ENCODE measurements at places on chromosomes 13 and 19.

- peak; percentile 68 for DNase-seq
These were observed 727.4 kb upstream of the SLITRK1 start for GRCh38 chr13:84609716-84610115.

- no peak for DNase-seq
These were observed 1.8 kb downstream of the FREM2 start for GRCh38 chr13:38688674-38689073.

GRCh38 chr19:32195706-32196610, 149.5 kb upstream of the ZNF507 start:
- DNase-seq, result no peak

GRCh38 chr13:31236211-31236786, 36.5 kb downstream of the B3GLCT start:
- peak; percentile 33 for DNase-seq

DNA sequence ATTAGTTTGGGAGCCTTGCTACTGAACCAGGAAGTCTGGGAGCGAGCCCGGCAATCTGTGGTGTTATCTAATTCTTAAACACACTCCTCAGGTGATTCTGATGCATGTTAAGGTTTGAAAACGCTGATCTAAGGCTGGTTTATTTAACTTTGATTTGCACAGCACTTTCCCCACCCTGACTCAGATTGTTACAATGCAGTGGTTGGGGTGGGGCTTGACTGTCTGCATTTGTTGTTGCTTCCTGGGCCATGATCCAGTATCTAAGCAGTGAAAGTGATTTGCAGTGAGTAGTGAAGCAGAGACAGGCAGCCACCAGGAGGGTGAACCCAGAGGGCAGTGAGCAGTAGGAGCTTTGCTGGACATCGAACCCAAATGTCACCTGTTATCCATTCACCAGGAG, 81.6 kb upstream of the ARGLU1 start:
- DNase-seq, result no peak

DNA sequence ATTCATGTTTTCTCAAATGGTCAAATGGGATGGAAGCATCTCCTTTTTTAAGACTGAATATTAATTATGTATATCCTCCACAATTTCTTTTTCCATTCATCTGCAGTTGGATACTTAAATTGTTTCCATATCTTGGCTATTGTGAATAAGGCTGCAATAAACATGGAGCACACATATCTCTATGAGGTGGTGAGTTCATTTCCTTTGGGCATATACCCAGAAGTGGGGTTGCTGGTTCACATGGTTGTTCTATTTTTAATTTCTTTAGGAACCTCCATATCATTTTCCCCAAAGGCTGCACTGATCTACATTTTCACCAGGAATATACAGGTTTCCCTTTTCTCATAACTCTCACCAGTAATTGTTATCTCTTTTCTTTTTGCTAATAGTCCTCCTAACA, 566.3 kb downstream of the KCTD12 start:
- DNase-seq, result no peak

GRCh38 chr13:94674609-94675348, 37.6 kb downstream of the SOX21 start:
- peak; percentile 31 for DNase-seq

- DNase-seq, result peak; percentile 73
These were observed 124.1 kb downstream of the COG6 start for GRCh38 chr13:39779337-39780265.

DNA sequence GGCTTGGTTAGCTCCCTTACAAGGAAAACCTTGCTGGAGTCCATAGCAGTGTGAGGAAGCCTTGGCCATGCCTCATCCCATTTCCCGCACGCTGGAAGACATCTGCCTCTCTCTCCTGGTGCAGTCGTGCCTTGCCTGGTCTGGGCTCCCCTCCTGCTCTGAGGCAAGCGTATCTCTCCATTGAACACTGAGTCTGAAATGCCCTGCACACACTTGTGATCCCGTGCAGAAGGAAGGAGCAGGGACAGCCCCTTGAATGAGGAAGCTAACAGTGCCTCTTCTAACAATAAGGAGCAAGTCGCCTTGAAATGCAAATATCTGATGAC, 407 bp upstream of the ZNF440 start:
- no peak for DNase-seq

DNA sequence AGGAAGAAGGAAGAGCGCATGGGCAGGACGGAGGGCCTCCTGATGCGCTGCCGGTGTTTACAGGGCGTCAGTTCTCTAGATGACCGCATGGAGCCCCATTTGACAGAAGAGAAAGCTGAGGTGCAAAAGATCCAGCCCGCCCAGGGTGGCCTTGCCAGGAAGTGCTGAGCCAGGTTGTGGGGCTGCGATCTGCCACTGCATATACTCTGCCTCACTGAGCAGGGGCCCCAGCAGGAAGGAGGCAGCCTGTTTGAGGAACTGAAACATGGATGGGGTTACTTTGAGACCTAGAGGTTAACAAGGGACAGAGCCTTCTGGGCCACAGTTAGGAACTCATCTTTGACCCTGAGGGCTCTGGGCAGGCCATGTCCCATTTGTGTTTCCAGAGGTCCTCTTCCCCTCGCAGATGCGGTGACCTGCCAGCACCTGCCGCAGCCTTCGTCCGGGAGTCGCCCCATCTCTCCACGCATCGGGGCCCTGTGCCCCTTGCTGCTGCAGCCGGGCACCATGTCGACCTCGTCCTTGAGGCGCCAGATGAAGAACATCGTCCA, 3.2 kb downstream of the EPN1 start:
- DNase-seq, result no peak

DNA sequence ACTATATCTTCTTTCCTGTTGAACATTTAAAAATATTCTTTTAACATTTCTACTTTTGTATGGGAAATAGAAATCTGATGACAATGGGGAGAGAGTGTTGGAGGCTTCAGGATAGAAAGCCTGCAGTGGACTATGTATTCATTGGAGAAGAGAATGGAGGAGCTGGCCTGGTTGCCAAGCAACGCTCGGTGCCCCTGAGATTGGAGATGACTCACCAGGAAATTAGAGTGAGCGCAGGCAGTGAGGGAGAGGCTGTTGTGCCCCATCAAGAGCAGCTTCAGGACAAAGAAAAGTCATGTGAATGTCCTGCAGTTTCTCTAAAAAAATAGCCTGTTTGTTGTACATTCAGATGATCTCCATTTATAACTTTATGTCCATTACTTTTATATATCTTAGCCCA, 48.7 kb upstream of the ZNF835 start:
- no peak for DNase-seq

DNA sequence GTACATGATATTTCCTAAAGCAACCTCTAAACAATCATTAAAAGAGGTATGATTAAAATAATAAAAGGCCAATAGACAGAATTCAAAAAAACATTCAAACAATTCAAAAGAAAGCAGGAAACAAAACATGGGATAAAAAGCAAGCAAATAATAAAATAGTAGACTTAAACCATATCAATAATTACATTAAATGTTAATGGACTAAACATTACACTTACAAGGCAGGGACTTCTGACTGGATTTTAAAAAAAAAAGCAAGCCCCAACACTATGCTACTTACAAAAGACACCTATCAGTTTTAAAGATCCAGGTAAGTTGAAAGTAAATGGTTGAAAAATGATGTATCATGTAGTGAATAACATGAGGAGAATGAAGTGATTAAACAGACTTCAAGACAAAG, 65.2 kb downstream of the KLF2 start:
- DNase-seq, result no peak

DNA sequence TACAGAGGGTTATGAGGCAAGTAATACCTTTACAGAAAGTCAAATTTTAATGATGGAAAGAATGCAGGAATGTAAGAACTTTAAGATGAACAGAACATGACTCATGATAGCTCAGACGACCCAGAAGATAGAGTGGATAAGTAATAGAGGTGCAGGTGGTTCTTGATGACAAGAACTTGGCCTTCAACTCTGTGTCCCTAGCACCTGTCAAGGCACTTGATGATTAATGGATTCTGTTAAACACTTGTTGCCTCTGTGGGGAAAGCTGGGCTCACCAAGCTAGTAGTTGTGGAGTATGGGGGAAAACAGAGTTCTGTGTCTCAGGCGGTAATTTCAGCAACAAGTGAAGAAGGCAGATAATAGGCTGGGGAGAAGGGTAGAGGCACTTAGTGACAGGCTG, 306.2 kb downstream of the ATP8A2 start:
- DNase-seq, result no peak

DNA sequence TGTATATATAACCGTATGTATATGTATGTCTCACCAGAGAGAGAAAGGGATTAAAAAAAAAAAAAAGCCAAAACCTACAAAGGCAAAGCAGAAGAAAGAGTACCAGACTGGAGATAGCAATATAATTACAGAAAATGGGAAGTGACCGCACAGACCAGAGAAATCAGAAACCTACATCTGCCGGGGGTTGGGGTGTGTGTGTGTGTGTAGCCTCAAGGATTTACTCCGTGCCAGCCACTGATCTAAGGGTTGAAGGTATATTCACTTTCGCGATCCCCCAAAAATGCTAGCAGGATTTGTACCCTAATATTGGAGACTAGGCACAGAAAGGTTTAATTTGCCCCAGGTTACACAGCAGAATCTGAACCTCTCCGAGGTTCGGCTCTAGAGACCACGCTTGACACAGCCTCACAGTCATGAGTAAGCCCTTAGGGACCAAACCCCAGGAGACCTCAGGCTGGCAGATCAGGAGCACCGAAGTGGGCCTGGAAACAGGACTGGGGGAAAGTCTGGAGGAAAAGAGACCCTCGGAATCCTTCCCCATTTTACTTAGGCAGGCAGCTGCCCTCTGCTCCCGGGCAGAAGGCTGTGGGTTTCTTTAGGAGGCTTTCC, 14.8 kb downstream of the ARL11 start:
- DNase-seq, result no peak

DNA sequence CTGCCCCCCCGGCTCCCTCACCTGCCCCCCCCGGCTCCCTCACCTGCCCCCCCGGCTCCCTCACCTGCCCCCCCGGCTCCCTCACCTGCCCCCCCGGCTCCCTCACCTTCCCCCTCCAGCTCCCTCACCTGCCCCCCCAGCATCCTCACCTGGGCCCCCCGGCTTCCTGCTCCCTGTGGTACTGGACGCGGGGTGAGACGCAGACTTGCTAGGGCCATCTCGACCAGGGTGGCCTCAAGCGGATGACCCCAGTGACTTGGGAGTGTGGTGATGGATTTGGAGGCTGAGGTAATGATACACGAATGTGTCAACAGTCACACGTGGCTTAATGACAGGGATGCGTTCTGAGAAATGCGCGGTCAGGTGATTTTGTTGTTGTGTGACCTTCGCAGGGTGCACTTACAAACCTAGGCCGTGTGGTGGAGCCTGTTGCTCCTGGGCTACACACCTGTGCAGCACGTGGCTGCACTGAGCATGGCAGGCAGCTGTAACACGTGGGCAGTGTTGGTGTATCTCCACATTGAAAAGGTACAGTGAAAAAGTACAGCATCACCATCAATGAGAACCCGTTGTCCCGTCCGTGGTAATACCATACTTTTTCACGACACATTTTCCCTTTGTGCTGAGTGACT, 197.8 kb downstream of the TEX29 start:
- no peak for DNase-seq

DNA sequence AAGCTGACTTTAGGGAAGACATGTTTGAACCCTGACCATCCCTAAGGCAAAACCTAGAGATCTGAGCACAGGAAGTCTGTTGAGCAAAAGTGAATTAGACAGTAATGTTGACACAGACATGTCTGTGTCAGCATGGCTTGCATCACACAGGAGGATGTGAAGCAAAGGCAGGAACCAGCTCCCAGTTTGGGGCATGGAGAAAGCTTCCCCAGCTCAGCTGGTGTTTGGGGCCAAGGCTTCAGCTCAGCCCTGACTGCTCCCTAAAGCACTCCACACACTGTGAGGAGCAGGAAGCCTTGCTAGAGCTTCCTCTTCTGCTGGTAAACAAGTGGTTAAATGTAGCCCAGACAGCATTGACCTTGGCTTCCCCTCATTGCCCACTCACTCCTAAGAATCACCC, 153.8 kb upstream of the UBL3 start:
- DNase-seq, result no peak

DNA sequence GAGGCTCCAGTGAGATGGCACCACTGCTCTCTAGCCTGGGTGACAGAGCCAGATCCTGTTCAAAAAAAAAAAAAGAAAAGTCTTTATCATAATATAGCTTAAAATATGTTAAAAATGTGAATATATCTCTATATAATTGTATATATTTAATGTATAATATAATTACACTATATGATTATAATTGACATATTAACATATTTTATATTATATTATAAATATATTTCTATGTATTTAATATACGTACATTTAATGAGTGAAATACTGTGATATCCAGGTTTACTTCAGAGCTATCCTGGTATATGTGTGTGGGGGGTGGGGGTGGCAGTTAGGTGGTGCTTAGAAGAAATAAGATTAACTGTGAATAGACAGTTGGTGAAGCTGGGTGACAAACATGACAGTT, 35.6 kb upstream of the SPRY2 start:
- DNase-seq, result no peak

DNA sequence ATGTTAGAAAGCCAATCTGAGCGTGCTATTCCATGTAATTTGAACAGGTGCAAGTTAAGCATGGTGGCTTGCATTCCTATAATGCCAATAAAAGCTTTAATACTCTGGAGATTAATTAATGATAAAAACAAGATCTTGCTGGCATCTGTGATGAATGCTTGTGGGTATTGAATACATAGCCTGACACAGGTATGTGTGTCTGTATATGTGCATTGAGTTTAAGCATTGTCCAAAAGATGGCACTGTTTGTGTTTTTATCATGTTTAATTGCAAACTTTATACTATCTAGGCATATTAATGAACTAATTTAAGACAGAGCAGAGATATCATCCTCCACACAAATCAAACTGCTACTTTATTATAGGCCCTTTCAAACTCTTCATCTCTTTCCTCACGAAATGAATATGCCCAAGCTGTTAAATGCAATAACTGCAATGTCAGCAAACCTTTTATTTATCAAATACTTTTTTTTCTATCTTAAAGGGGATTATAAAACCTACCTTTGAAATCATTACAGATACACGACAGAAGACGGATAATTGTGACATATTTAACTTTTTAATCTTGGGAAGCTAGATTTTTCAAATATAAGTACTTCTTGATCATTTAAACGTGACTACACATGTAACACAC, 86.5 kb downstream of the TNFSF11 start:
- DNase-seq, result peak; percentile 47

GRCh38 chr19:40403262-40403984, 9.8 kb downstream of the PRX start:
- DNase-seq, result peak; percentile 83

- DNase-seq, result no peak
These were observed 34.5 kb downstream of the DNM2 start for GRCh38 chr19:10752237-10752912.

DNA sequence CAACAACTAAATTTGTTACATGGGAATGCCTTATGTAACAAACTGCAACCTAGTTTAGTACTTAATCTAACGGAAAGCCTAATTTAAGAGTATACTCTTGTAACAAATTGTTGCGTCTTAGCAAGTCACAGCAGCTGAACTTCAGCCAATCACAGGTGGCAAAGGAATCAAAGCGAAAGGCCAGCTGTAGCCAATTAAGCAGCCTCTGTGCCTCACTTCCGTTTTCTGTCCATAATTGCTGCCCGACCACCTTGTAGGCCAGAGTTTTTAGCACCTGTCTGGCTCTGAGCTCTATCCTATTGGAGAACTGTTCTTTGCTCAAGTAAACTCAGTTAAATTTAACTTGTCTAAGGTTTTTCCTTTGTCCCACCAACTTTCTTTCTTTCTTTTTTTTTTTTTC, 18.1 kb upstream of the HSPH1 start:
- DNase-seq, result no peak

GRCh38 chr19:1811472-1811894, 593 bp downstream of the ATP8B3 start:
- DNase-seq, result peak; percentile 61

GRCh38 chr13:60720590-60720989, 323.6 kb downstream of the TDRD3 start:
- DNase-seq, result no peak

- no peak for DNase-seq
These were observed 262.3 kb downstream of the POU4F1 start for GRCh38 chr13:78341032-78341431.

- no peak for DNase-seq
These were observed 11.3 kb downstream of the ELAVL1 start for GRCh38 chr19:7994114-7994513.
